ENCODE measurements at places on chromosomes 2 and 18.

DNA sequence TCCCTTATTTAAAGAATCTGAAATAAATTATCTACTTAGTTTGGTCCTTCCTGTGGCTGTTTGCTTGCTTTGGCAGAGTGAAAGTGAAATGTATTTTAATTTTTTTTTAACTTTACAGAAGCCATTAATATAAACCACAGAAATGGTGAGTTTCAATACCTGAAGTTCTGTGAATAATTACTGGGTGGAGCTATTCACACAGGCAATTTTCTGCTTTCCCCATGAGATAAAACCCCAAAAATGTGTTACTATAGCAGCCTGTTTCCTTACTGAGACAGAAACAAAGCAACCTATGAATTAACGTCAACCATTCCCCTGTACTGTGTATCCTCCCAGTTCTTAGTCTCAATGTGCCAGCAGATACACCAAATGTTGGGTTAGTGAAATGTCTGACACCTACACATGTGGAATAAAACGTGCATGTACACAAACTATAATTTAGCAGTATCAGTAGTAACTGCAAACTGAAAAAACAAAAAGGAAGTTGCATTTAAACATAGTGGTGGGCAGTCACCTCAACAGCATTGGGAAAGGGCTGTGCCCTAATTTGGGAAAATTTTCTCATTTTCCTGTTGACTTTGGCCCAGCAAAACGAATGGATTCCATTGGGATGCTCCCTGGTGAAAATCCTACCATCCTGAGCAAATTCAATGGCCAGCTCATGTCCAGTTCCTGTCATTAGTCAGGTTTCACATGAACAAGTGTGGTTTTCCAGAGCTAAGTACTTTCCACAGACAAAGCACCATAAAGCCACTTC, 73.1 kb upstream of the RMDN2 start:
- DNase-seq: no peak

GRCh38 chr2:181742361-181742760, 62.0 kb upstream of the NEUROD1 start:
- DNase-seq: no peak

GRCh38 chr2:130190237-130190636, 8.0 kb downstream of the TUBA3E start:
- DNase-seq: no peak

- no peak for DNase-seq
Measured at GRCh38 chr18:57219964-57220363, 73.1 kb downstream of the BOD1L2 start.

DNA sequence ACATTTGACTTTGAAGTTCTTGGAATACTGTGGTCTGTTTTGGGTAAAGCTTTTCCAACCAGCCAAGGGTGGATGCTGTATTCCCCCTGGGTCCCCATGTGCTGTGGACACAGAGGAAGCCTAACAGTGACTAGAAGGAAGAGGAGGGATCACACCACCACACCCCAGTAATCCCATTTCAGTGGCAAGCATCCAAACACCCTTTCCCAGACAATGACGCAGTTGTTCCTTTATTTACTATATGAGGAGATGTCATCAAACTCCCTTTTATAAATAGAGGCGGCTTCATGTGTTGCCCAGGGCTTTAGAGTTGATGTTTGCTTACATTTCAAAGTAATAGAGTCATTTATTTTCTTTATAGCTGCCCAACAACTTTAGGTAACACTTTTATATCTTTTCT, 959.4 kb upstream of the GYPC start:
- no peak for DNase-seq

- DNase-seq: no peak
Measured at GRCh38 chr2:237863102-237863511, 3.7 kb downstream of the RAMP1 start.

DNA sequence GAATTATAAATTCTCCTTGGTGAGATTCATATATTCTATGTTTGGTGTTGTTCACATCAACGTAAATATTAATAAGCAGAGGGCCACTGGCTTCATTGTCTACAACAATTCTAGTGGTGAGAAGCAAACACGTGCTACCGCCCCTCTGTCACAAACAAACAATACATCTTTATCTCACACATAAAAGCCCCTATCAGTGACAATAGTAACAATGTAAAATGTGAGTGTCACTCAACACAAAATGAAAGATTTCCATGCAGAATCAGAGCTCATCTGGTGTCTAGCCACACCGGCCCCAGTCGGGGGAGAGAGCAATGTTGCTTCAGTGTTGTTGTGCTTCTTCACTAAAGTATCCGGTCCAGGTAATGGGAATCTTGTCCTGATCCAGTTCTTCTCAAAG, 932.6 kb downstream of the SOCS6 start:
- DNase-seq: no peak

GRCh38 chr2:239275044-239275685, 125.7 kb downstream of the HDAC4 start:
- peak; percentile 98 for DNase-seq

GRCh38 chr2:234629596-234629995, 132.7 kb upstream of the ARL4C start:
- DNase-seq: no peak

DNA sequence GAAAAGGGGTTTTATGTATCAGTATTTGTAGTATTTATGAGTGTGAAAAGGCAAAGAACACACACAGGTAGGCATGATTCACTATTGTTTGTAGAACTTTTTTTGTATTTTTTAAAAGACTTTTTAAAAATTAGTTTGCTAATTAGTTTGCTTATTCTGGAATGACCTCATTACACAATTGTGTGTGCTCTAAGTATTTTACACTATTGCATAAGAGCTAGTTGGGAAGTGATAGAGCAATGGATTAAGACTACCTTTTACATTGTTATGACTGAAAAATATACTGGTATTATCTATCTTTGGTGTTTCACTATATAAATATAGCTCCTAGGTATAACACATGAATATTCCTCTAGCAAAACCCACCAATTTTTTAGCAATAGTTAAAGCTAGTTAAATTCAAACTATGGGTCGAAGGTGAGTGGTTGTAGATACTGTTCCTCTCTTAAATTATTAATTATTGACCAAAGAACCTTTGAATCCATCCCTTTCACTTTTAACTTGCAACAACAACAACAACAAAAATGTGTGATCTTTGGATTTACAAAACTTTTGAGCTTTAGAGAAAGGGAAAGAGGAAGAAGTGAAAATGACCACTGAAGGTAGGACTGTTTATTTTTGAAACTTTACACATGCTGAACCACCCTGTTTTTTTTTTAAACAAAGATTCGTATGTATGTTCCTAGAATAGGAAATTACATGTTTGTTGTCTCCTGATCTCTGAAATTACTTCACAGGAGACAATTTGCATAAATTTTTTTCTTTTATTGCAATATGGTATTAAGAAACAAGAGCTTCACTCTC, 18.7 kb downstream of the ITPRID2 start:
- no peak for DNase-seq

GRCh38 chr2:79723830-79724229, 211.0 kb downstream of the CTNNA2 start:
- peak; percentile 11 for DNase-seq

GRCh38 chr18:31741097-31741735, 19.5 kb downstream of the SLC25A52 start:
- DNase-seq: peak; percentile 59

- DNase-seq: no peak
Measured at GRCh38 chr18:51083398-51083797, 53.4 kb downstream of the SMAD4 start.

DNA sequence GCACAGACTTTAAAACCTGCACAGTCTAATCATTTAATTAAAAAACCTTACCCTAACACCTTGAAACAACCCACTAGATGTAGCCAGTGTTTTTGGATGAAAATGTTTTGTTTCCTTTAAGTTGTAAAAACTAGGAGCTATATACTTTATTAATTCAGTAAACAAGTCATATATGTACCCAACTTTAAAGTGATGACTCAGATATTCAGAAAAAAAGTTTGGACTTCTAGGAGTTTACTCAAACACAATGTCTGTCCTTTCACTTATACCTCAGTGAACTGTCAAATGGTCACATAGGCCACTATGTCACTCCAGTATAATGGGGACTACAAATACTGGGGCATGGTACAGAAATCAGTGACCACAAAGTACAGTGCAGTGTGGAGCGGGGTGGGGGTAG, 360.3 kb downstream of the LRRTM1 start:
- no peak for DNase-seq

DNA sequence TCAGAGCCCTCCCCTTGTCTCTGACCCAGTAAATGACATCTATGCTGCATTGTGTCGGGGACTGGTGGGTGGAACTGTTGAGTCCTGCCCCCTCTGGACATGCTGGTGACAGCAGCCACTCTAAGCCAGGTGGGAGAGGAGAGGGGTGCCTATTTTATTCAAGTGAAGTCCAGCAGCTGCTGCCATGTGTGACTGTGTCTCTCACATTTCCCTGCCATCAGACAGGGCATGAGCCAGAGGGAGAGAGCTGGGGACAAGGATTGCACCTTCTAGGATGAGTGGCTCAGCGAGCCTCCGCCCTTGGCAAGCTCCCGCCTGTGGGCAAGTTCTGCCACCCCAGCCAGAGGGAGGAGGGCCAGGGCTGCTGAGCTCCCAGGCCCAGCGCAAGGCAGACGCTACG, 13.7 kb downstream of the NGEF start:
- DNase-seq: no peak

DNA sequence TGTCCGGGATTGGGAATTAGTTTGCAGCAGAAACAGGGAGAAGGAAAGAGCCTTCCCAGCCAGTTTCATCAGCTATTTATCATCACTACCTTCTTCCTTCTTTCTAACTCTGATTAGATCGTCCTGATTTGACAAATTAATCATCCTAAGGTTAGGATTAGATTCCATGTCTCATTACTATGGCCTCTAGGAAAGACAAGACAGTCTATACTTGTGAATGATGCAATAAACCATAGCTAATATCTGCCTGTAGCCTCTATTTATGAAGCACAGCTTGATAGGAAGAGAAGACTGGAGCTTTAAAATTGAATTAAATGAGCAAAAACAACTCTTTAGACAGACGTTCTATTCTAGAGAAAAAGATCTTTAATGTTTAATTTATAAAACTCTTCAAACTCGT, 25.2 kb upstream of the FRZB start:
- no peak for DNase-seq

- no peak for DNase-seq
Measured at GRCh38 chr2:205175831-205176230, 506.5 kb upstream of the NRP2 start.

GRCh38 chr2:206978746-206979145, 39.4 kb downstream of the CPO start:
- no peak for DNase-seq

- peak; percentile 89 for DNase-seq
Measured at GRCh38 chr2:88540346-88540745, 86.9 kb downstream of the EIF2AK3 start.

DNA sequence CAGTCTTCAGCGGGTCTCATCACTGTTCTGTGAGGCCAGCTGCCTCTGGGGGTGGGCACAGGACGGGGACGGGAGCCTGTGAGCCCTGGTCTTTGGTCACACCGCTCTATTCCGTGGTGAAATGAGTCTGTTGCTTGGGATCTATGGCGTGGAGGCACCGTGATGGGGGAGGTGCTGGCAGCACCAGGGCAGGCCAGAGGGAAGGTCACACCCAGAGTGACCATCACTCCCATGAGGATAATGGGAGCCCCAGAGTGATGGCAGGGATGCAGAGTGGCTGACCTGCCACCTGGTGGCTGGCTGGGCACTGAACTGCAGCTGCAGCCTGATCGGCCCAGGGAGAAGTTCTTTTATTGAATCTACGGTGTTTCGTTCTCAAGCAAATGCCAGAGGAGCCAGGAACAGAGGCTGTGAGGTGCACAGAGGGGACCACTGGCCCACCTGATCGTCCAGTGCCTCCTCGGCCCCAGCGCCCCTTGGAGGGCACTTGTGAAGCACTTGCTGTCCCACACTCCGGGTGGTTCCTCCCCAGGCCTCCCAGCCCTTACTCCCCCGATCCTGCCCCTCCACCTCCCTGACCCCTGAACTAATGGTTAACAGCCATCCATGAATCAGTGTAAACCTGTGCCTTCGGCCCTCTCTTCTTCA, 17.9 kb downstream of the KCNIP3 start:
- peak; percentile 24 for DNase-seq

- no peak for DNase-seq
Measured at GRCh38 chr2:65754219-65754618, 321.8 kb upstream of the SPRED2 start.

GRCh38 chr2:64362562-64363026, 91.4 kb upstream of the LGALSL start:
- DNase-seq: no peak

DNA sequence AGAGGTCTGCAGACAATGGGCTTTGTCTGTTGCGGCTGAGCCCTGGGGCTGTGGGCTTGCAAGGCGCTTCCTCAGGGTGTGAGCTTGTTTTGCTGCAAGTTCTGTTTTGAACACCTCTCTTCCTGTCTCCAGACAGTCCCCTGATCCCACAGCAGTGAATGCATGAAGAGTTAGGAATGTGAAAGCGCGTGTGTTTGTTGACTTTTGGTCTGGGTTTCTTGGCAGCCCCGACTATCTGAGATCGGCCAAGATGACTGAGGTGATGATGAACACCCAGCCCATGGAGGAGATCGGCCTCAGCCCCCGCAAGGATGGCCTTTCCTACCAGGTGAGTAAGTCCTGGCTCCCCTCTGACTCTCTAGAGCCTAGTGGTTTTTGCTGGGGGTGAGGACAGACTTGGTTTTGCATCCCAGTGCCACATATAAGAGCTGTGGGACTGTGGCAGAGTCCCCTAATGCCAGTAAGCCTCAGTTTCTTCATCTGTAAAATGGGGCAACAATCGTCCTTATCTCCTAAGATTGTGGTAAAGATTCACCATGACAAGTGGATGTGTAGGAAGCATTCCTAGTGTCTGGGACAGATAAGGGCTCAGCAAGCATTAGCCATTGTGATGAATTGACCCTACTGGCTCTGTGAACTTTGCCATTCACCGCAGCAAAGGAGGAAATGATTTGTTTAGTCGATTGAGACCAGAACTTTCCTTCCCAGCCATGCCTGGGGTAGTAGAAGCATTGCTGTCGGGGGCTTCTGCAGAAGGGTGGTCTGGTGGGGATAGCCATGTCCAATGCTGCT, 3.0 kb downstream of the LBH start:
- DNase-seq: peak; percentile 67

- no peak for DNase-seq
Measured at GRCh38 chr2:103734911-103735310, 973.1 kb downstream of the TMEM182 start.

DNA sequence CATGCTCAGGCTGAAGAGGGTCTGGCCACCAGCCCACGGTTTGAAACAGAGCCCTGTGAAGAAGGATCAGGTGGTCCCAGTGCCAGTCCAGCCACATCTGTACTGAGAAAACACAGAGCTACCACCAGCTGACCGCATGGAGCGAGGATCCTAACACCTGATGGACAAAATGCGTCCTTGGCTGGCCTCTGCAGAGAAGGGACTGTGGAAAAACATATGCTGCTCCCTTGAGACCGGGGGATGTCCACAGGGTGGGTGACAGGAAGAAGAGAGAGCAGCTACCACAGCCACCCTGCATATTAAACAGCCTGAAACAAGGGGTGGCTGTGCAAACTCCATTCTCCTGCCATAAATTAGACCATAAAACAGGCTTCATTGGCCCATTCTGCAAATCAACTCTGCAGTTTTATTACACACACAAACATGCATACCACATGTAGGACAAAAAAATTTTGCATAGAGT, 137.2 kb downstream of the BCL2 start:
- DNase-seq: no peak
